ENCODE measurements at places on chromosomes 13 and 19.

DNA sequence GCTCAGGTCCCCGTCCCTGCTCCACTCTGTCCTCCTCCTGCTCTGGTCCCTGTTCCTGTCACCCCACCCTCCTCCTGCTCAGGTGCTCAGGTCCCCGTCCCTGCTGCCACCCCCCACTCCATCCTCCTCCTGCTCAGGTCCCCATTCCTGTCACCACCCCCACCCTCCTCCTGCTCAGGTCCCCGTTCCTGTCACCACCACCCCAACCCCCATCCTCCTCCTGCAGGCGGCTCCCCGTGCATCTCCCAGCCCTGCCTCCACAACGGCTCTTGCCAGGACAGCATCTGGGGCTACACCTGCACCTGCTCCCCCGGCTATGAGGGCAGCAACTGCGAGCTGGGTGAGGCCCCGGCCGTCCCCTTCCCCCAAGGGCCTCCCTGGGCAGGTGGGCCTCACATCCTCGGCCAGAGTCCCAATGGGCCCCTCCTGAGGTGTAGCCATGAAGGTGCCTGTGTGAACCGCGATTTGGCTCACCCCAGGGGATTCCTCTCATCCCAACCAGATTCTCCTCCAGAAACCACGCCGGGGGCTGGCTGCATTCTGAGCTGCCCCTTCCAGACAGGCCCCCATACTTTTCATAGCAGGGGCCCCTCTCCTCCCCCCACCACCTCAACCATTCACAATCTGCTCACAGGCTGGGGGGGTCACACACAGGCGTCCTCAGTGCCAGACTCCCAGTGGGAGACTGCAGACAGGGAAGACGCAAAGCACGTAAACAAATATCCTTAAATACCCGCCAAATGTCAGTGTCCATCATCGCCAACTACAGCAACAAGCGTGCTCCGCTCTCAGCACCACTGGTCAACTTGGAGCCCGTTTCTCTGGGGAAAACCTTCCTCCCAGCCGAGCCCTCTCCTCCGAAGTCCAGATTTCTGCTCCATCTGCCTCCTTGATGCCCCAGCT is 4.6 kb downstream of the PROZ start:
- DNase-seq: no peak

DNA sequence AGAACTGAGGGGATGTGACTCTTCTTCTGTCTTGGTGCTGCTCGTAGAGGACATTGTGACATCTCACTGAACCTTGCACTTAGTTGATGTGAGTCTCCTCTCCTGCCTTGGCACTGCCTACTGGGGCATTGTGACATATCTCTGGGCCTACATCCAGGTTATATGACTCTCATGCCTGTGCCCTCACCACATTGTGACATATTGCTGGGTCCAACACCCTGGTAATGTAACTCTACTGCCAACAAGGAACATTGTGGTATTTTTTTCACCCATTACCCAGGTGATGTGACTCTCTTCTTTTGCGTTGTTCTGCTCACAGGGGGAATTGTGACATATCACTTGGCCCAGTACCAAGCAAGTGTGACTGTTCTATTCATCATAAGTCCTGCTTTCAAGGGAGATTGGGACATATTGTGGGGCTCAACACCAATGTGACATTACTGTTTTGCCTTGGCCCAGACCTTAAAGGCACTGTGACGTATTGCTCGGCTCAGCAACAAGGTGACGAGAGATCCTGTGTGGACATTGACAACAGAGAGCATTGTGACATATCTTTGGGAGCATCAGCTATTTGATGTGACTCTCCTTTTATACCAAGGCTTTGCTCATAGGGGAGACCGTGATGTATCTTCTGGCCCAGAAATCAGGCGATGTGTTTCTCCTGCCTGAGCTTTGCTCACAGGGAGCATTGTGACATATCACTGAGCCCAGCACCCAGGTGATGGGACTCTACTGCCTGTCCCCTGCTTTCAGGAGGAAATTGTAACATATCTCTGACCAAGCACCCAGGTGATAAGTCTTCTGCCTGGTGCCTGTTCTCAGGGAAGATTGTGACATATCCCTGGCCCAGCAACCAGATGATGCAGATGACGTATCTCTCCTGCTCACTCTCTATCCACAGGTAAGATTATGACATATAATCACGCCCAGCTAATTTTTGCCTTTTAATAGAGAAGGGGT is 12.2 kb upstream of the ZNF429 start:
- DNase-seq: no peak

- no peak for DNase-seq
Observed at GRCh38 chr13:41107104-41107571, 25.5 kb downstream of the KBTBD6 start.

DNA sequence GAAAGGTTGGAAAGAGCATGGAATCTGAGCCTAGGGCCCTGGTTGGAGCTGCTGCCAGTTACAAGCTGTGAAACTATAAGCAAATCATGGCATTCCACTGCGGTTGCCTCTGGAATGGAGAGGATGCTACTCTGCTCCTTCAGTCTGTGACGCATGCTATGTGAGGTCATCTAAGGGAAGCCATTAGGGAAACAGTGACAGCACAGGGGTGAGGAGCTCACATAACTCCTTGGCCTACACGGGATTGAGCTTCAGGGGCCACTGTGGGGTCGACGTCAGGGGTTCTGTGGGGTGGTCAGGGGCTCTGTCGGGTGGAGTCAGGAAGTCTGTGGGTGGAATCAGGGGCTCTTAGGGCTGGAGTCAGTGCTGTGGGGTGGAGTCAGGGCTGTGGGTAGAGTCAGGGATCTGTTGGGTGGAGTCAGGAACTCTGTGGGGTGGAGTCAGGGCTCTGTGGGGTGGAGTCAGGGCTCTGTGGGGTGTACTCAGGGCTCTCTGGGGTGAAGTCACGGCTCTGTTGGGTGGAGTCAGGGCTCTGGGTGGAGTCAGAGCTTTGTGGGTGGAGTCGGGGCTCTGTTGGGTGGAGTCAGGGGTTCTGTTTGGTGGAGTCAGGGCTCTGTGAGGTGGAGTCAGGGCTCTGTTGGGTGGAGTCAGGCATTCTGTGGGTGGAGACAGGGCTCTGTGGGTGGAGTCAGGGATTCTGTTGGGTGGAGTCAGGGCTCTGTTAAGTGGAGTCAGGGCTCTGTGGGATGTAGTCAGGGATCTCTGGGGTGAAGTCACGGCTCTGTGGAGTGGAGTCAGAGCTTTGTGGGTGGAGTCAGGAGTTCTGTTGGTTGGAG is 35.8 kb upstream of the MEDAG start:
- peak; percentile 52 for DNase-seq

DNA sequence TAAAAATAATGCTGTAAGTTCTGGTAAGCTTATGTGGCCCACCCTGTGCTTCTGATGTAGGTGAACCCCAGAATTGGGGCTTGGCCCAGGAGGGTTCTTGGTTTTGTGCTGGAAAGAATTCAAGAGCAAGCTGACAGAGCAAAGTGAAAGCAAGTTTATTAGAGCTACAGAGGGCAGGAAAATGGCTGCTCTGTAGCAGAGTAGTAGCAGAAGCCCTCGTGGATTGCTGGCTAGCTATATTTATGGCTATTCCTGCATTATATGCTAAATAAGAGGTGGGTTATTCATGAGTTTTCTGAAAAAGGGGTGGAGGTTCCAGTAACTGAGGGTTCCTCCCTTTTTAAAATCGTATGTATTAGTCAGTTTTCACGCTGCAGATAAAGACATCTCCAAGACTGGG is 20.6 kb upstream of the ZNF599 start:
- DNase-seq: no peak

DNA sequence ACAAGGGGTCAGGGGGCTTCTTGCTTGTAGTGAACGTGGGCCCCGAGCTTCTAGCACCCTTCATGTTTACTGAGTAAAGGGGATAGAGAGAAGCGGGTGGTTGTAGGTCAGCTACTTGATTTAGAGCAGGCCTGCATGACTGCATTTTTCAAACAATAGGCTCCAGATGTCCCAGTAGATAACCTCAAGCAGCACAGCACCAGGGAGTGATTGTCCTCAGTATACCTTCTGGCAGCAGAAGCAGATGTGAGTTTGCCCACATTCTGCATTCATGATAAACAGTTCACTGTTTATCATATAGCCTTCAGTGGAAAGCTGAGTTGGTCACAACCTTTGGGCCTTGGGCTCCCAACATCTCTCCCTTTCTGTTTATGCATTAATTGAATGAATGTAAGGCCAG is 4.8 kb downstream of the ZNF439 start:
- DNase-seq: no peak

GRCh38 chr19:19356901-19357566 is 36.4 kb downstream of the MAU2 start:
- no peak for DNase-seq

GRCh38 chr13:49441846-49442245 is 2.0 kb downstream of the CAB39L start:
- no peak for DNase-seq

GRCh38 chr13:44833139-44833538 is 156.1 kb downstream of the NUFIP1 start:
- DNase-seq: no peak

DNA sequence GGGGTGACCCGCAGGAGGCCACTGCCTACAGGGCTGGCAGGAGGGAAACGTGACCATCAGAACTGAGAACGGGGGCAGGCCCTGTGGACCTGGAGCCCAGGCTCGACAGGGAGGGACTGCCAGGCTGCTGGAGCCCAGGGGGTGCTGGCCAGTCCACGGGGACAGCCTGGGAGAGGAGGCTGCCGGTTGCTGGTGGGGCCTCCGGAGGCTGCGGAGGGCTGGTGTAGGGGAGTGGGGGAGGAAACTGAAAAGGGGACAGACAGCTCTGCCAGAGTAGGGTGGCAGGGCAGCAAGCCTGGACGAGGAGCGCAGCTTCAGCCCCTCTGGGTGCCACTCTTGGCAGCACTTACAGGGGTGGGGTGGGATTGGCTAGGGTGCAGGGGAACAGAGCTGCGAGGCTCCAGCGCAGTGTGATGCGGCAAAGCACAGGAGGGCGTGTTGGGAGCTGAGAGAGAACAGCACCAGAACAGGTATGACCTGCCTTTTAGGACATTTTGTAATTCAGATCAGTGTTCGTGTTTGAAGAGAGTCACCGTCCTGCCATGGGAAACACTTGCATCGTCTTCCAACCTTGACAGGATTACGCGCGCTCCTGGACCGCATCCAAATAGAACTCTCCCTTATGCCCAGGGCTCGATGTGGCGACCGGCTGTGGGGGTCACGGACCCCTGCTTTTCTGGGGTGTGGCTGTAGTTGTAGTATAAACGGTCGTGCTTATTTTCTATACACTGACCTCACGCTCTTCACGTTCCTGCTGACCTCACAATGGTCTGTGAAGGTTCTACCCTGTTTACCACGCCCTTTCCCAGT is 19.9 kb upstream of the ARHGEF7 start:
- DNase-seq: no peak

DNA sequence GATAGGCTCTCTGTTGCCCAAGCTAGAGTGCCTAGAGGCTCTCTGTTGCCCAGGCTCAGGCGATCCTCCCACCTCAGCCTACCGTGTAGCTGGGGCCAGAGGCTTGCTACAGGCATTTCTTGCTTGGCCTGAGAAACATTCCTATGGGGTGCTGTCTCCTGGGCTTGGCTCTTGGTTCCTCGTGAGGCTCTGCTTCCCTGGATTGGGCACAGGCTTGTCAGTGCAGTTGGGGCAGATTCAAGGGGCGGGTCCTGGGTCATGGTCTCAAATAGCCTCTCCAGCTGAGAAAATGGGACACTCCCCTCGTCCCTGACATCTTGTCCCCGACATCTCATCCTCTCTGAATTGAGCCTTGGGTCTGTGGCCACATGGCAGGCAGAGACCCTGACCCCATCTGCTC is 4.9 kb downstream of the TSSK6 start:
- DNase-seq: no peak

- no peak for DNase-seq
Observed at GRCh38 chr13:85520445-85520844, 278.8 kb downstream of the SLITRK6 start.

GRCh38 chr13:93547886-93548285 is 321.3 kb downstream of the GPC6 start:
- DNase-seq: no peak

DNA sequence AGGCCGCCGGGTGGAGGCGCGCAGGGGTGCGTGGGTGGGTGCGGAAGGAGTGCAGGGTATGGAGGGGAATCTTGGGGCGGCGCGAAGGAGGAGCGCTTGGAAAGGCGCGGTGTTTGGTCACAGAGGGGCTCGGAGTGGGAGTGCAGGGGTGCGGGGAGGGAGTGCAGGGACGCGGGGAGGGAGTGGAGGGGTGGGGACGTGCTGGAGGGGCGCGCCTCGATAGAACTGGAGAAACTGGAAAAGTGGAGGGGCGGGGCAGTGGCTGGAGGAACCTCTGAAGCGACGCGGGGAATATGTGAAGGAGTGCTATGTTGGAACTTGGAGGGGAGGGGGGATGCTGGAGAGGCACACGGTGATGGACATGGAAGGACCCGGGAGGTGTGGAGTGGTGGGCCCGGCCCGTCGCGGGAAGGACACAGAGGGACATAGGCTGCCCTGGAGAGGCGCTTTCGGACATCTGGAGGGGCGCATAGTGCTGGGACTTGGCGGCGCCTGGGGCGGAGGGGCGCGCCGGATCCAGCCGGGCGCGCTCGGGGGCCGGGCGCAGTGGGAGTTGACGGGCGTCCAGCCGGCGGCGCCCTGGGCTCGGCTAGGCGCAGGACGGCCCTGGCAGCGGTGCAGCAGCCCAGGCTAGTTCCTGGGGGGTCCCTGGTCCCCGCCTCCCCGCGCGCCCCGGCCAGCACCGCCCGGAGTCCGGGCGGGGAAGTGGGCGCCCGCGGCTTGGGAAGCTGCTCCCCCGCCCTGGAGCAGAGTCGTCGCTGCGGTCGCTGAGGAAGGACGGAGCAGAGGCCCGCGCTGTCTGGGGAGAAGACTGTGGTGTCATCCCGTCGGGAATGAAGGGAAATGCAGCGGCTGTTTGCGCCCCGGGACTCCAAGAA is 20.8 kb upstream of the SGCG start:
- DNase-seq: no peak

GRCh38 chr13:91661692-91662490 is 263.5 kb downstream of the GPC5 start:
- no peak for DNase-seq

- no peak for DNase-seq
Observed at GRCh38 chr19:1177322-1178114, 3.5 kb upstream of the SBNO2 start.

- DNase-seq: no peak
Observed at GRCh38 chr19:11138601-11139300, 16.8 kb downstream of the SPC24 start.

- no peak for DNase-seq
Observed at GRCh38 chr13:45861322-45861721, 9.8 kb upstream of the SIAH3 start.

DNA sequence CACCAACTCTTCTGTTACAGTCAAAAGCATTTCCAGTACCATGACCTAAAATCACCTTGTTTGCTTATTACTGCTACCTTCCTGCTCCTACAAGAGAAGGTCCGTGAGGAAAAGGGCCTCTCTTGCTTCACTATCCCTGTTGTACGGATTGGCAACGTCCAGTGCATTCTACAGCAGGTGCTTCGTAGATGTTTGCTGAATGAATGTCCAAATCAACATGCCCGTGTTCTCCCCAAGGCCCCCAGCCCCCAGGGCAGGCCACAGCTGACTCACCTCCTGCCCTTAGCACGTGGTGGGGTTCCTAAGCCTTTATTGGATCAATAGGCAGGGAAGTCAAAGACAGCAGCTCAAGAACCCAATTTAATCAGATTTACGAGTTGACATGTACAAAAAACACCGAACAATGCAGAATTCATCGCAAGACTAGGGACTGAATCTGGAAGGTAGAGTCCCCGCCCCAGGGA is 5.5 kb upstream of the NAPA start:
- DNase-seq: no peak

- DNase-seq: no peak
Observed at GRCh38 chr13:86409466-86410241, 610.4 kb upstream of the SLITRK6 start.

GRCh38 chr19:18991006-18991405 is 42.3 kb downstream of the SUGP2 start:
- DNase-seq: no peak

GRCh38 chr13:111629457-111629856 is 309.0 kb downstream of the TEX29 start:
- no peak for DNase-seq

- DNase-seq: peak; percentile 70
Observed at GRCh38 chr19:12838182-12838885, at the start of gene MAST1. Gene MAST1 (plus strand): TSS chr19:12838515. CDS start chr19:12838573, 58 bp downstream.

Data from hematopoietic multipotent progenitor cell treated with erythropoietin and hydrocortisone succinate and interleukin-3 and kit ligand, for 15 days (in vitro differentiated cells).